Thymus (tissue), 14 donors: ENCODE measurements at places on chromosomes 6 and 20.

DNA sequence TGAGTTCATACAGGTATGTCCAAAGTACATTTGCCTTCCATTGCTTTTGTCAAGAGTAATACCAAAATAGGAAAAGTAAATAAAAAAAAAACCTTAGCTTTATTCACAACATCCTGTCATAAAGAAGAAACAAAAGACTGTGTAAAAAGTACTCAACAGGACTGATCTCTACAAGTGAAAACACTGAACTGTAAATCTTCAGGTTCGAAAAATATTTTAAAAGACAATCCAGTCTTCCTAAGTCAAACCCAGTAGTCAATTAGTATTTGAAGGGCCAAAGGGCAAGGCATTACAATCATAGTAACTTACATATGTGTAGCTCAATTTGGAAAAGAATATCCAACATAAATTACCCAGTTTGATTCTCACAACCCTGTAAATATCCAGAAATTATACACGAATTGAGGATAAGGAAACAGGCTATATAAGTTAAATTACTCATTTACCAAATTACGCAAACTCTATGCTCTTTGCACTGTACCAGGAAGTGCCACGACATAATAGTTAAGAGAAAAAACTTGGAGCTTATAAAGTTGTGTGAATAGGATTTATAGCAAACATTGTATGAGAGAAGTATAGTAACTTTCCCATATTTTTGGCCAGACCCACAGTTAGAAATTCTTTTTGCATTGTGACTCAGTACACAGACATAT is 21.2 kb downstream of the PTPRK start:
- no peak overlapping the region for H3K27ac ChIP-seq
- no peak for DNase-seq
- H3K27me3 ChIP-seq = no peaks in the 10 kb centered on the region

DNA sequence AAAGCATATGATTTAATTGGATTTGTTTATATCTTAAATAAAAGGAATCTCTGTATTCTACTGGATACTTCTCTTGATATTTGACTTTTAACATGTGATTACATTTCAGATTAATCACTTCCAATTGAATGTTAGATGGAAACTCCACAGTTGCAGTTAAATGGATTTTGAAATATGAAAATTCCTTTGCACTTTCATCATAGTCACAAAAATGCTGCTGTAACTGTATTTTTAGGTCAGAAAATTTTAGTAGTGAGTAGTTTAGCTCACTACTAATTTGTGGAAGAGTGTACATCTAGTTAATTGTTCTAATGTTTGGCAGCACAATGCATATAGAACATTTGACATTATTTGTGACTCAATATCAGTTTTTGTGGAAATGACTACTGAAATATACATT is 26.8 kb downstream of the PTCHD4 start:
- no peak overlapping the region for H3K27ac ChIP-seq
- no peak for DNase-seq
- no peaks in the 10 kb centered on the region for H3K4me1 ChIP-seq
- no peaks in the 10 kb centered on the region for H3K27me3 ChIP-seq

DNA sequence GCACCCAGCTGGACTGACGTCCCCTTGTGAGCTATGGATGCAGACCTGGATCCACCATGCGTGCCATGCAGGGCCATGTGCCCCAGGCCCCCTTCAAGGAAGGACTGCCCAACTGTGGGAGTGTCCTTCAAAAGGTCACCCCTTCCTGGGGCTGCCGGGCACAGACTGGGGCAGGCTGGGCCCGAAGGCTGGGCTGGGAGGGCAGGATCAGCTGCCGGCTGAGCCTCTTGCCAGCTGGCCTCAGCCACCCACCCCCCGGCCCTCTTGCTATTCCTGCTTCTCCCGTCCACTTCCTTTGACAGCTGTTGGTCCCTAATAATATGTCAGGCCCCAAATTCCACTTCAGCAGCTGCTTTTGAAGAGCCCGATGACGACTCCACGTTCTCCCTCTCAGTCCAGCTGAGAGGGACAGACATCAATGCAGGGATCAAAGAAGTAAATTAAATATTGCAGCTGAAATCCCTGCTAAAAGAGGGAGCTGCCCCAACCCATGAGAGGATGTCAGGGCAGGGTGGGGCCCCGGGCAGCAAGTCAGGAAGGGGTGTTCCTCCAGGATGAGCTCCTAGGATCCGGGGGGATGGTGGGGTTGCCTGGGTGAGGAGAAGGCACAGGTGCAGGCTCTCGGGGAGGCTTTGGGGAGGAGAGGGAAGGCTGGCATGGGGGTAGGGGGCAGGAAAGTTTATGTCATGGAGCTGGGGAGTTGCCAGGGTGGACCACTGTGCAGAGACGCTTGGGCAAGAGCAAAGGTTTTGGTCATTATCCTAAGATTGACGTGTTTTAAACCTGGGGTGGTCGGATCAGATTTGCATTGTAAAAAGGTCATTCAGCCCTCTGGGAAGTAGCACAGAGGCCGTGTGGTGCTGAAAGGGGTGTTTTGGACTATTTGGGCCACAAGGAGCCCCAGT is 185.0 kb downstream of the ANKRD60 start:
- no peak for DNase-seq
- no peak overlapping the region for H3K4me3 ChIP-seq
- H3K36me3 ChIP-seq = no peaks in the 10 kb centered on the region
- H3K27ac ChIP-seq = no peak overlapping the region

- H3K27ac ChIP-seq = no peak overlapping the region
- H3K4me3 ChIP-seq = no peak overlapping the region
- DNase-seq = no peak
- H3K27me3 ChIP-seq = no peaks in the 10 kb centered on the region
Observed at GRCh38 chr6:100035873-100036653, 42.0 kb upstream of the MCHR2 start.

DNA sequence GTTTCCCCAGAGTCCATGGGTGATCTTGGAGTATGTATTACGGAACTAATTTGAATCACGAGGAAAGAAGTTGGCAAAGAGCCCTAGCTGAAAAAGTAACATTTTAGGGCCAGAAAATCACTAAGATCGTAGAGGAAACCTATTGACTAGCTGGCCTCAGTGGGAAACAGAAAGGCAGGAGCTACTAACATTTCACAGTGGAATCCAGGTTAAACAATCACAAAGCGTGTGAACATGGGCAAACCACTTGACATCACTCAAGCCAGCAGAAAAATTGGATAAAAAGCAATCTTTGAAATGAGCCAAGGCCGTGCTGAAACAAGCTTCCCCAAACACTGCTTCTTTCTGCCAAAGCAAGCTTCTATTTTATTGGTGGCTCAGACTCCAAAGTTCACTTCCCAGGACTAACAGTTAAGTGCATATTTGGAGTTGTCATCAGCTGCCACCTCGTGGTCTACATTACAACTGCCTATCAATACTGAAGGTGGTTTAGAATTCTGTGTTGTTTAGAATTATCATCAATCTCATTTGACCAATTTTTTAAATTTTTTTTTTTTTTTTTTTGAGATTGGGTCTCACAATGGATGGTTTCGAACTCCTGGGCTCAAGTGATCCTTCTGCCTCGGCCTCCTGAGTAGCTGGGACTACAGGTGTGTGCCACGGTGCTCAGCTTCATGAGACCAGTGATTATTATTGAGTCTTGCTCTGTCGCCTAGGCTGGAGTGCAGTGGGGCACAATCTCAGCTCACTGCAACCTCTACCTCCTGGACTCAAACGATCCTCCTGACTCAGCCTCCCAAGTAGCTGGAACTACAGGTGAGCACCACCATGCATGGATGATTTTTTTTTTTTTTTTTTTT is 10.6 kb downstream of the RPS10 start:
- no peak overlapping the region for H3K4me3 ChIP-seq
- no peaks in the 10 kb centered on the region for H3K27me3 ChIP-seq
- DNase-seq = peak; percentile 37
- peaks cover 4% of the 10 kb centered on the region for H3K4me1 ChIP-seq

- no peaks in the 10 kb centered on the region for H3K36me3 ChIP-seq
- H3K27me3 ChIP-seq = no peaks in the 10 kb centered on the region
- no peak overlapping the region for H3K27ac ChIP-seq
Observed at GRCh38 chr20:42982218-42982617, 207.5 kb downstream of the PTPRT start.

DNA sequence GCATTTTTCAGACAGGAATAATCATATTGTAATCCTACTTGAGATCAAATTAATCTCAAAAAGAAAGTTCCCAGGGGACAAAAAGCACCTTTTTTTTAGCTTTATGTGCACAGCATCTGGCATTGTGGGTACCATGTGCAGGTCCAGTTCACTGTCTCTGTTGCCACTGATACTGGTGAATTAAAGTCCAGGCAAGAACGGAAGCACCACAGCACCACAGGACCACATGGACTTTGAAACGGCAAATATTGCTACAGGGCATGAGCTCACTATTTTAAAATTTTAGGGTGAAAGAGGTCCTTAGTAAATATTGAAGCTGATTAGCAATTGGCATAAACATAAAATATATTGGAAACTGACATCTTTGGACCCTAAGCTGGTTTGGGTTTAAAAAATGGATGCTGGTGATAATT is 709.0 kb downstream of the EPM2A start:
- no peaks in the 10 kb centered on the region for H3K27me3 ChIP-seq
- H3K4me1 ChIP-seq = no peaks in the 10 kb centered on the region
- no peak overlapping the region for H3K27ac ChIP-seq
- DNase-seq = no peak
- no peaks in the 10 kb centered on the region for H3K36me3 ChIP-seq

- H3K36me3 ChIP-seq = no peaks in the 10 kb centered on the region
- DNase-seq = no peak
Observed at GRCh38 chr6:122817766-122818165, 28.7 kb downstream of the SMPDL3A start.

- H3K4me1 ChIP-seq = no peaks in the 10 kb centered on the region
- no peaks in the 10 kb centered on the region for H3K27me3 ChIP-seq
- DNase-seq = no peak
- no peak overlapping the region for H3K4me3 ChIP-seq
- H3K27ac ChIP-seq = no peak overlapping the region
Observed at GRCh38 chr6:119575721-119576120, 226.2 kb upstream of the MAN1A1 start.
